ENCODE measurements at places on chromosomes 7 and 10.

GRCh38 chr10:72080042-72080975 is 8.0 kb downstream of the SPOCK2 start:
- DNase-seq, result no peak

DNA sequence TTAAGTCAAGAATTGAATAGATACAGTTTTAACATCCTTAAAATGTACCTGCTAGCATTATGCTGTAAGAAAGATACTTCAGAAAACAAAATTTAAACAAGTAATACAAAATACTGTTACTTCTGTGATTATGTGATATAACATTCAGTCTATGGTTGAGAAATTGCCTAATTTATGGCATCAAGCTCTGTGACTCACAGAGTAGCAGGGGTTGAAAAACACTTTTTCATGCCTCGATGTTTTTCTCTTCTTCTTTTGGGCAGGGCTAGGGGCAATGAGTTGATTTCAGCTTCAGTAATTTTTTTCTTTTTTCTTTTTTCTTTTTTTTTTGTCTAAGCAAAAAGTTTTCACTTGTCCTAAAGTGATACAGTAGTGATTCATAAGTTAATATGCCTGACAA is 209.2 kb downstream of the MBL2 start:
- DNase-seq, result no peak

- DNase-seq, result no peak
These were observed 531.7 kb downstream of the DNAJB9 start for GRCh38 chr7:109101332-109101731.

DNA sequence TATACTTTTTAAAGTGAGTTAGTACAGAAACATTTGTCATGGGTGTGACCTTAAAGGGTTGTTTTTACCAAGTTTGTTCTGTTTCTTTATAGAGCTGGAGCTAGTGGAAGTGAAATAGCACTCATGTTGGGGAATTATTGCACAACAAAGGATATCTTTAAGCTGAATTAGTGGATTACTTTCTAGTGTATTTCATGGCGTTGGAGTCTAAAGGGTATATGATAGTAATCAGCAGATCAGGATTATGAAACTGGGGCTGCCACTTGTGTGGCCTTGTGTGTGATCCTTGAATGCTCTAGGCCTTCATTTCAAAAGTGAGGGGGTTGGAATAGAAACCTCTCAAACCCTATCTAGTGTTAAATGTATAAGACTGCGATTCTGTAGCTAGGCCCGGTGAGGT is 123.6 kb downstream of the LYZL1 start:
- no peak for DNase-seq

DNA sequence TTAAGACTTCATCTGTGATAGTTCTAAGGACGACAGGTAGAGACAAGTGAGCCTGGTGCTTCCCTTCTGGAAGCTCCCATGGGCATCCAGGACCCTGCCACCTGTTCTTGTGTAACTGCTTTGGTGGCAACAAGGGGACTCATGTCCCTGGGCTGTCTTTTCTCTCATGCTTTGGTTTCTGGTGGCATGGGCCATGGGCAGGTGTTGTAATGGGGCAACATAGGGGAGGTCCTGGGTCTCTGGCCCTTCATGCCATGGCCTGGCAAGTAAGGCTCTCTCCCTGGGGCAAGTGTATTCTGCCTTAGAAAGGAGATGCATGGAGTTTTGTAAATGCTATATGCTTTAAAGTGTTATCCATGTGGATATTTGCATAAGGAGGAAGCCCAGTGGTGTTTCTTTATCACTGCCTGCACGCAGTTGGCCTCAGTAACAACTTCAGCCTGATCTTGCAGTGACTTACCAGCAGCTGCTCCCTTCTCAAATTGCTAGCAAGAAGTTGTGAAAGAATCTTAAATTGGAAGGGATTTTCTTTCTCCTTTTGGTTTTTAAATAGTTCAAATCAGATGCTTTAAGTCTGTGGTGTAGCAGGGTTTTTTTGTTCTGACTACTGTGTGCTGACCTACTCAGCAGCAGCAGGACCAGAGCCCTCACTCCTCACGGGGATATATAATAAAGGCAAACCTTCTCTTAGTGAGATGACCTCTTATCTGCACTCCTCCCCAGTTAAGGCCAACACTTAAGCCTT is 39.9 kb downstream of the OGDH start:
- DNase-seq, result no peak

DNA sequence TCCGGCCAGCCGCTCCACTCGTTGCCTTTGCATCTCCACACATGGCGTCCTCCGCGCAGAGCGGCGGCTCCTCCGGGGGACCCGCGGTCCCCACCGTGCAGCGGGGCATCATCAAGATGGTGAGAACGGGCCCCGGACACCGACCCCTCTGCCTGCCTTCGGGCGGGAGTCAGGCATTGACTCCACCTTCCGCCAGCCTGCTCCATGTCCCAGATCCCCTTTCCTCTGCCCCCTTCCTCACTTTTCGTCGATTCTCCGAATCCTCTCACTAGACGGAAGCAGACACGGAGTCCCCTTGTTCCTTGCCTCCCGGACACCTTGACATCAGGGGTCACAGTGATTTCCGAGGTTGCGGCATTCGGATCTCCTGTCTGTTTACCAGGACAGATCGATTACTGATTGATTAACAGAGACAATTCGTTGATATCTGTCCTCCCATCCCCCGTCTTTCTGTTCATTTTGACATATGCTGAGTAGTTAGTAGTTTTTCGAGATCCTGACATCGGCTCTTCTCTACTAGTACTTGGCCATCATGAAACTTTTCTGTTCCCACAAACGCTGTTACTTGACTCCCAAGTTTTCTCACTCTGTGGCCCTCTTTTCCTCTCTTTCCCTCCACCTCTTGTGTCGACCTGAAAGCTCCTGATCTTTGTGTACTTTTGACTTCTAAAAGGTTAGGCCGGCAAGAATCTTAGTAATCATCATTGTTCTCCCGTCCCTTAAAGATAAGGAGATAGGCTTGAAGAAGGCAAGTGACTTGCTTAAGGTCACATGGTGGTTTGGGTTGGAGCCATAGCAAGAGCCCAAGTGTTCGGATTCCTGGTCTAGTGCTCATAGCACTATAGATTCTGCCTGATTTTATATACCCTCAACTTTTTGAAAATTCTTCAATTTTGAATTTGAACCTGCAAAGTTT is 597 bp downstream of the SND1 start:
- DNase-seq, result no peak

DNA sequence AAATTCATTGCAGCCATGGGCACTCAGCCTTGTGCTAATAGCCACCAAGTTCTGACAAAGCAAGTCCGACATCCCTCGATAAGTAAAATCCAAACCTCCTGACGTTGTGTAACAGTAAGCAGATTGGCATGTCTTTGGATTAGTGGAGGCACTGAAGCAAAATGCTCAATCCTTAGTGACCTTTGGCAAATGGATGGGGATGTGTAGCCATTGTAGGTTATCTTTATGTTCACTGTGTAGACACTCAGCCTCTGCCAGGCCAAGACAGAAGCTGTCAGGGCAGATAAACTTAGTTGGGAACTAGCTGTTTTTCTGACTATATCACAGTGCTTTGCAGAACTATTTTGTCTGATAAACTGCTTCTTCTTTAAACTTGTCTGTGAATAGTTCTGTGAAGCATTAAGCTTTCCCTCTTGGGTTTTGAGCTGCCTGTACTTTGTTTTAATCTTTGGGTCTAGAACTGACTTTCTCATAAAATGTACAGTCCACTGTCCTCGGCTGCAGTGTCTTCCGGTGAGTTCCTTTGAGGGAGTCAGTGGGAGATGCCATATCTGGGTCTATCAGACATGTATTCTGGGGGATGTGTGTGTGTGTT is 220.8 kb downstream of the LRMDA start:
- no peak for DNase-seq

DNA sequence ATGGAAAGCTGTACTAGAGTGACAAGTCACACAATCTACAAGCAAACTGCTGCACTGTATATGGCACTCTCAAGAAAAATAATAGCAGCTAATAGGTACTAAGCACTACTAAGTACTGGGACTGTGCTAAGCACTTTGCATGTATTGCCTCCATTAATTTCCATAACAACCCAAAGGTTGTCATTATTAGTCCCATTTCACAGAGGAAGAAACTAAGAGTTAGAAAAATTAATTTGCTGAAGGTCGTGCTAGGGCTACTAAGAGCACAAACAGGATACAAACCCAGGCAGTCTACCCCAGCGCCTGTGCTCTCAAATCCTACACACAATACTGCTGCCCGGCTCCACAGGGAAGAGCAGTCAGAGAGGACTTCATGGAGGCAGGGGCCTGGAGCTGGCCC is 51.7 kb downstream of the DLG5 start:
- no peak for DNase-seq

DNA sequence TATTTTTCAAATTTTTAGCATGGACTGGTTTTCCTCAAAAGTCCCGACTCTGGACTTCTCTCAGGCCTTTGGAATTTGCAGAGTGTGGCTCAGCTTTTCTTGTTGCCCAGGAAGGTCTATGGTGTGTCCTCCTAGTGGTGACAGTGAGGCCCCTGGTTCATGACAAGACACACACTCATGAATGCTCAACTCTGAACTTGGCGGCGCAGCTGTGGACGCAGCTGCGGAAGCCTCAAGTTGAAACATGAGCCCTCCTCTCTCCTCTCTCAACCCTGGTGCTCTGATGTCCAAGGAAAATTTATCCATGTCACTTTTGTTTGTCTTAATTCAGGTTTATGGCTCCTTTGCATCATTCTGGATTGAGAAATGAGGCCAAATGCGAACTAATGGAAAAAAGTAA is 183.9 kb downstream of the HECW1 start:
- DNase-seq, result no peak

DNA sequence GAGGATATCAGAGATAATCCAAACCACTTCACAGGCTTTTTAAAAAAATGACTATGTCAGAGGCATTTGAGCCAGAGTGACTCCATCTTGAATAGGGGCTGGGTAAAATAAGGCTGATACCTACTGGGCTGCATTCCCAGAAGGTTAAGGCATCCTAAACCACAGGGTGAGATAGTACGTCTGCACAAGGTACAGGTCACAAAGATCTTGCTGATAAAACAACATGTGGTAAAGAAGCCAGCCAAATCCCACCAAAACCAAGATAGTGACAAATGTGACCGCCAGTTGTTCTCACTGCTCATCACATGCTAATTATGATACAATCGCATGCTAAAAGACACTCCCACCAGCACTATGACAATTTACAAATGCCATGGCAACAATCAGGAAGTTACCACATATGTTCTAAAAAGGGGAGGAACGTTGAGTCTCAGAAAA is 177.5 kb downstream of the RAPGEF5 start:
- DNase-seq, result no peak

GRCh38 chr7:47669178-47669891 is 87.4 kb upstream of the TNS3 start:
- DNase-seq, result no peak

DNA sequence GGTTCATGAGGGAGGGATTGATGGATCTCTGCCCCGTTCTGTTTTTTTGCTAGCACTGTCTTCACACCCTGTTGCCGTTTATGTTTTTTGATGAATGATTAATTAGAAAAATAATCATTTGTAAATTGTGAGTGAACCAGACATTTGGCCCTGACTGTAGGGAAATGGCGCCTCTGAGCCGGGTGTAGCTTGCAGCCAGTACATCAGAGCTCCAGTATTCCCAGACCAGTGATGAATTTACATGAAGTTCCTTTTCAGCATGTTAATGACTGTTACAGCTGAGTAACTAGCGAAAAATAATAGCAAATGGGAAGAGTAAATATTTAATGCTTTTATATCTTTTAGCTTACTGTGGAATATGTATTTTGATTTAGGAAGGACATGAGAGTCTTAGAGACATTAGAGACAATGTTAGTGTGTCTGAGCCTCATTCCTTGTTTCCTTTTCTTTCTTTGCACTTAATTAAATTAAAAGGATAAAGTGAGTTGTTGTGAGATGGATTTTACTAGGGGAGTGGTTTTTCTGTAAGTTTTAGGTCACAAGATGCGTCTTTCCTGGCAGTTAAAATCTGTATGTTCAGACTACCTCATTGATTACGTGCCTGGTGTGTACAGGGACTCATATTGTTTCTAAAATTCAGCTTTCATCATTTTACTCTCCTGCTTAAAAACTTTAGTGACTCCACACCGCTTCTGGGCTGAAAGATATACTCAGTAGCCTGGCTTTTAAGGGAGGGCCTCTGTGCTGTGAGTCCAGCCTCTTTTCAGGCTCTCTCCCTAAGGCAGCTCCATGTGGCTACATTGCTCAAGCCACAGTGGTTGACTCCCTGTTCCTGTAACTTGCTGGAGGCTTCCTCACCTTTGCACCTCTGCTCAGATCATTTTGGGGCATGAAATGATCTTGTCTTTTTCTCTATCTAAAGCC is 86.4 kb downstream of the AUTS2 start:
- no peak for DNase-seq

GRCh38 chr7:16115374-16115773 is 306.0 kb downstream of the CRPPA start:
- no peak for DNase-seq
